ENCODE measurements at places on chromosomes 2 and 18.

DNA sequence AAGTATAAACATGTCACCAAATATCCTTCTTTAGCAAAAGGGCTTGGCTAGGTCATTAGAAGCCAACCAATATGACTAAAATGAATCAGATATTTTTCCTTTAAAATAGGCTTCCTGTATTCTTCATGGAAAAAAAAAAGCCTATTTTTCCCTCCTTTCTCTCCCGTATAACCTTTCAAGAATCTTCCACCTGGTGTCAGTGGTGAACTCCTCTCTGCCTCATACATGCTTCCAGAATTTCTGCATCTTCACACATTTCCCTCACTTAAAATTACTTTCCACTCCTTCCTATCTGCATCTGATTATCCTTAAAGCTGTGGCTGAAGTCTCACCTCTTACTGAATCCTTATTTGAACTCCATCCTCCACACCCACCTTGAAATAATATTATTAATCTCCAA, 116.9 kb upstream of the FANCL start:
- DNase-seq, result no peak

- no peak for DNase-seq
Measured at GRCh38 chr2:58631986-58632385, 390.9 kb upstream of the FANCL start.

DNA sequence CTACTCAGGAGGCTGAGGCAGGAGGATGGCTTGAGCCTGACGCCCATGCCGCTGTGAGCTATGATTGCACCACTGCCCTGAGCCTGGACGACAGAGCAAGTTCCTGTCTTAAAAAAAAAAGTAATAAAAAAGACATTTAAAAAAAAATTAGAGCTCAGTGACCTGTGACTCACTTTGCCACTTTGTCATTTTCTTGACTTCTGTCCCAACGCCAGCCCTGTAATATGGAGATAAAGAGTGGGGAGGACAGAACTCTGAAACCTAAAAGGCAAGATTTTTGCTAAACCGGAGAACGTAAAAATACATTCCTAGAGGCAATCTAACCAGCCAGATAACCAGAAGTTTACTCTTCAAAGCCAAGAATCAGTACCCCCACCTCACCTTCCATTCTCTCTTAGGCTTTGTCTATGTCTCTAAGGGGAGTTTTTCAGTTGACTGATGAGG, 49.0 kb downstream of the PRKRA start:
- no peak for DNase-seq

DNA sequence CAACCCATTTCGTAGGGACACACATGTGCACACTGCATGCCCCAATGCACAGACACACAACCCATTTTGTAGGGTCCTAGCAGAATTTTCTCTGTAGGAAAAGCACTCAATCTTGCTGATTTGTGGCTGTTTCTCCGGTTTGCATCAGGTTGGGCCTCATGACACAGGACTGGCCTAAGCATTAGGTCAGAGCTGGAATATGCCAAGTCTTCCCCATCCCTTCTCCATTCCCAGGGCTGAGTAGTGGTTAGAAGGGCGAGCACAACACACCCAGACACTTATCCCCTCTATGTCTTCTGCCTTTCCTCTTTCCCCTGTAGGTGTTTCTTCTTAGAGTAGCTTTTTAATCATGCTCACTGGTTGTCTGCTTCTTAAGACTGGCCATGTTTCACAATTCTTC, 295.9 kb downstream of the SOX11 start:
- no peak for DNase-seq

DNA sequence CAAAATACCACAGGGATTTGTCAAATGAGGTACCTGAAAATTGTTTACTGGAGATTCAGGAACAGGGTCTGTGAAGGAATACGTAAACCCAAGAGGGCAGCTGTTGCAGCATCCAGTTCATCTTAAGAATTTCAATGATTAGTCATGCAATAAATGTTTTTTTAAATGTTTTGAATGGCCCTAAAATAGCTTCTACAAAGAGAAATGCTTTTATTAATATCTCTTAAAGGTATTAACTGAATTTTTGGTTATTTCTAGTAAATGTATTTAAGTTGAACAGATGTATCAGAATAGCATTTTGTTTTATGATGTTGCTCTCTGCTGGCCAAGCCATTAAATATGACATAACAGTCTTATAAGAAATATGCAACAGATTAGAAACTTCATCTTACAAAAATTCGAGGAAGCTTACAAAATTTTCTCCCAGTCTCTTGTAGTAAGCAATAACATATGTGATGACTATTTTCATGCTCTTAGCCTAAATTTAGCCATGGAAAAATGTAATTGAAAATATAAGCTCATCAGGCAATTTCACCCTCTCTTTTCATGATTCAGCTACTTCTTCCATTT, 863.9 kb downstream of the SUCLG1 start:
- no peak for DNase-seq

DNA sequence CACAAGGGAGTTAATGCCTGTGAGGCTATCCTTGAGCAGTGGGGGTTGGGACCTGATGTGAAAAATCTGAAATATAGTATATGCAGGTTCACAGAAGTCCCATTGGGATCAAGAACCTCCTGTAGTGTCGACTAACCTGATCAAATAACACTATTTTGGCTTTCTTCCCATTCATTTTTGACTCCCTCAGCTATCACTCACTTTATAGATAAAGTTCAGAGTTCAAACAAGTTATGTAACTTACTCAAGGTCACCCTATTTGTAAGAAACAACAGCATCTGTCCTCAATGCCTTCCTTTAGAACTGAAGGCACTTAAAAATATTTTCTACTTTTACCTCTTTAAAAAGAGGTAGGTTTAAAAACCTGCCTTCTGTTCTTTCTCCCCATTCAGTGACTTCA, 341.6 kb downstream of the DPP10 start:
- DNase-seq, result no peak

GRCh38 chr2:28623582-28624405, 127.8 kb upstream of the PPP1CB start:
- no peak for DNase-seq

DNA sequence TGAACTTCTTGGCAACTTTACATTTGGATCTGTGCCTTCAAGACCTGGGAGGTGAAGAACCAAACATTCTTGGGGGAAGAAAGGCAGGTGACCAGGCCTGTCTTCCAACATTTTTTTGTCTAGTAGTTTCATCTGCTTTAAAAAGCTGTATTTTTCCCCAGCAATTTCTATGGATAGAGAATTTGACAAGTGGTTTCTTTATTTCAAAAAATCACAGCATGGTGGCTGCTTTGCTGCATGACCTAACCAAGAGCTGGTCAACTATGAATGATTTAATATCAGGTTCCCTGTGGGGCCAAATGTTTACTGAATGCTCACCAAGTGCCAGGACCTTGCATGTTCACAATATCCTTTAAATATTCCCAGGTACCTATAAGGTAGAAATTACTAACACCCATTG, 19.1 kb downstream of the LRP2 start:
- DNase-seq, result no peak

DNA sequence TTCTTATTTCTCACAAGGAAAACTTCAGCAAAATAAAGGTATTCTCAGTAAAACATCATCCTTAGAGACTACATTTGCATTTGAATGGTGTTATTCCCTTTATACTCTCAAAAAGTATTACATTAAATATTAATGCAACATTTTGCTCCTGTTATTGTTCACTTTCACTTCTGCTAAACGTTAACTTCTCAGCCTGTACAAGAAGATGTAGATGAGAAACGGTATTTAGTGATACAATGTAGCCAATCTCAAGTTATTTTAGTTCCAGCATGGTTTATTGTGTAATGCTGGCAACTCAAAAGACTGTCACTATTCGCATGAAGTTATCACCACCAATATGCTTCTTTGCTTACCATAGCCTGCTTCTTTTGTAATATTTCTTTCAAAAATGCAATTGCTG, 514.1 kb downstream of the CPS1 start:
- no peak for DNase-seq

- peak; percentile 43 for DNase-seq
Measured at GRCh38 chr2:241009601-241010530, 11.4 kb downstream of the SNED1 start.

- no peak for DNase-seq
Measured at GRCh38 chr2:32715981-32716380, 88.1 kb downstream of the TTC27 start.

DNA sequence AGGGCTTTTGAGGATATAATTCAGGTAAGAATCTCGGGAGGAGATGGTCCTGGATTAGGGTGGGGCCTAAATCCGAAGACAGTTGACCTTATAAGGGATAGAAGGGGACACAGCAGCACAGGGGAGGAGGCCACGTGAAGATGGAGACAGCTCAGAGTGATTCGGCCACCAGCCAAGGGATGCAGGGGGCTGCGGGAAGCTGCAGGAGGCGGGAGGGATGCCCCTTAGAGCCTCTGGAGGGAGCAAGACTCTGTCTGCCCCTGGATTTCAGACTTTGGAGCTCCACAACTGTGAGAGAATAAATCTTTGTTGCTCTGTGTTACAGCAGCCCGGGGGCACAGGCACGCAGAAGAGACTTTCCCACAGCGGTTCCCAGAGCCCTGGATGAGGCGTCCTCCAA, 143.7 kb downstream of the ASB1 start:
- DNase-seq, result no peak

- DNase-seq, result no peak
Measured at GRCh38 chr2:150618245-150618895, 130.9 kb upstream of the RND3 start.

GRCh38 chr18:27713738-27714095, 463.2 kb downstream of the CDH2 start:
- no peak for DNase-seq

- DNase-seq, result no peak
Measured at GRCh38 chr2:26769089-26769761, 5.1 kb downstream of the SLC35F6 start.

GRCh38 chr2:40353231-40353630, 98.7 kb downstream of the SLC8A1 start:
- no peak for DNase-seq

DNA sequence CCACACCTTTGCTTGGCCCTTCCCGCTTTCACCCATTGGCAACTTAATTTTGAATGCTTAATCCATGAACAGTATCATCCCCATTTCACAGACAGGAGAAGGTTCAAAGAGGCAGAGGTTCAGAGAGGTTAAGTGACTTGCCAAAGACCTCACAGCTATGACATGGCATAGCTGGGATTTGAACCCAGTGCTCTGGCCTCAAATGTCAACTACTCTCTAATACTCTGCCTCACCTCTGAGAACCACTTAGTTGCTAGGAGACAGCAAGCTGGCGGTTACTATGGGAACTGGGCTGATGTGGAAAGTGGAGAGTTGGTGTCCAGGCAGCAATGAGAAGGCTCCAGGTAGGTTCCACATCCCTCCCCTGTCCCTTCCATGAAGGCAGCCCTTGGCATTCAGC, 15.8 kb upstream of the PRSS56 start:
- no peak for DNase-seq

GRCh38 chr18:32478317-32478716, 7.6 kb upstream of the GAREM1 start:
- DNase-seq, result no peak

GRCh38 chr2:205022841-205023240, 477.6 kb downstream of the PARD3B start:
- no peak for DNase-seq

DNA sequence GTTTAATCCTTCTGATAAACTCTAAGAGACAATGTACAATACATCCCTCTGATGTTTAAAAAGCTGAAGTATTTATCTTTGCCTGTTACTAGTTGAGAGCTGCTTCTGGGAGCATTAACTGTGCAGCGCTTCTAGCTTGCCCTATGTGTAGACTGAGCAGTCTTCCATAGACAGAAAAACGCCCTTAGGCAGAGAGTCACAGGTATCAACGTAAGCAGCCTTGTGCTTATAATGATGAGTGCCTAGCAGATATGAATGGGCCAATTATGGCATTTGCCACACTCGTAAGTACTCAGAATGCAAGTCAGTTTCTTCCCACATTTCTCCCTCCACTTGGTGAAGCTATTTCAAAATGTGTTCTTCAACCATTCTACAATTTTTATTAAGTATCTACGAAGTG, 731.1 kb upstream of the SLC8A1 start:
- no peak for DNase-seq

DNA sequence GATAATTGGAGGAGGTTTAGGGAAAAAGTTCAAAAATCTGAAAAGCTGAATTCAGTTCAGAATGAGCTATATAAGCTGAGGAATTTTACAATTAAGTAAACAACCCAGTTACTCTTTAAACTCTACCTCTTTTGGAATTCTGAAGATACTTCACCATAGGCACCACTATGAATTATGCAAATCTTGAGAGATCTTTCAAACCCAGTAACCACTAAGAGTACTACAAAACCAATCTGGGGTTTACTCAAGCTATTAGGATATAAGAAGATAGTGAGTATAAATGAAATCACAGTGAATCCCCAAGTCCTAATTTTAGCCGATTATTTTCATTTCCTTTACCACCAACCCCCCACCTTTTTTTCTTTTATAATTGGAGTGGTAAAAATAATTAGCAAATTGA, 6.0 kb upstream of the CTLA4 start:
- DNase-seq, result no peak

DNA sequence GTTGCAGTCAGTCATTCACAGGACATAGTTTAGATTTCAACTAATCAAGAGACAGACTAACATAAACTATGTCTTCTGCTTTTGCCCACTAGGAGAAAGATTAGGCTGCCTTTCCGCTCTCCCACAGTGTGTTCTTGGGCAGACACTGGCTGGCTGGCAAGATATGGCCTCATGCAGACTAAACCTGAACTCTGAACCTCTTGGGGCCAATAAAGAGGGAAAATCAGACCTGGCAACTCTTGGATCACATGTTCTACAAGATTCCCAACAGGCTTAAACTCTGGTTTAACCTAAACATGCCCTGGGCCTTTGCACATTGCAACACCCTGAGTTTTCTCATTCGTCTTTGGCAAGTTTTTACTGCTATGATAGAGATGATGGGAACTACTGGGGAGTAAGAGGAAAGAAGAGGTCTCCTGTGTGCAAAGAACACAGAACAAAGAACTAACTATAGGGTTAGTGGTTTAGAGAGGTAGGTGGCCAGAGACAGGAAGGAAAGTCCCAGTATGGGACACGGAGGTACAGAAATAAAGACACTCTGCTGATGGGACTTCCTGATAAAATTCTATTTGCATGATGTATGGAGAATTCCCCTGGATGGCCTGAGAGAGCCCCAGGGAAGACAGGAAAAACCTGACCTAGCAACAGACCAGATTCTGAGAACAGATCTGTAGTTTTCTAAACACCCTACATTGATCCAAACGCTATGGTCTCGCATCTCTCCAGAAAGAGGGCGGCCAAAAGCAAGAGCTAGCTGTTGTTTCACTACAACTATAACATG, 2.0 kb upstream of the ATRAID start:
- no peak for DNase-seq

- no peak for DNase-seq
Measured at GRCh38 chr2:217252181-217252580, 392.3 kb upstream of the TNP1 start.

Measured in putamen (tissue), 1 donor.